ENCODE measurements at places on chromosomes 12 and 14. TPM values are rescaled to one million over a fixed set of nuclear protein-coding genes. Genes with fewer than 3 reads are reported as not detected.

Gene GPR33
- total RNA-seq: not detected

Gene PLA2G1B
- 1.2 TPM for total RNA-seq

Gene CMKLR1
- 0.98 TPM for total RNA-seq

Gene SERPINA3
- 0.74 TPM for total RNA-seq

Gene STAT6
- total RNA-seq: 4.9 TPM

Gene KRT6A
- not detected for total RNA-seq

Gene ADAM21
- not detected for total RNA-seq

Gene PRR4
- 0.98 TPM for total RNA-seq

Gene PMEL
- total RNA-seq: 0.49 TPM

Gene ENDOU
- not detected for total RNA-seq

Gene KCNH5
- total RNA-seq: 20.9 TPM

Gene EXOC3L4
- not detected for total RNA-seq

Gene DYNC1H1
- total RNA-seq: 949 TPM

Gene STON2
- total RNA-seq: 27.3 TPM

Gene KRT72
- not detected for total RNA-seq

Gene TROAP
- total RNA-seq: 0.49 TPM

Gene LBHD2
- total RNA-seq: not detected

Gene ANKRD52
- 11.3 TPM for total RNA-seq

Gene CSRP2
- 359 TPM for total RNA-seq

Gene KRT74
- not detected for total RNA-seq

Gene KCNJ8
- 4.2 TPM for total RNA-seq

Data from temporal lobe (tissue), 4 donors.